ENCODE measurements at places on chromosomes 1 and 21.

- no peak for DNase-seq
These were observed 201.0 kb downstream of the HS2ST1 start for GRCh38 chr1:87115317-87115890.

DNA sequence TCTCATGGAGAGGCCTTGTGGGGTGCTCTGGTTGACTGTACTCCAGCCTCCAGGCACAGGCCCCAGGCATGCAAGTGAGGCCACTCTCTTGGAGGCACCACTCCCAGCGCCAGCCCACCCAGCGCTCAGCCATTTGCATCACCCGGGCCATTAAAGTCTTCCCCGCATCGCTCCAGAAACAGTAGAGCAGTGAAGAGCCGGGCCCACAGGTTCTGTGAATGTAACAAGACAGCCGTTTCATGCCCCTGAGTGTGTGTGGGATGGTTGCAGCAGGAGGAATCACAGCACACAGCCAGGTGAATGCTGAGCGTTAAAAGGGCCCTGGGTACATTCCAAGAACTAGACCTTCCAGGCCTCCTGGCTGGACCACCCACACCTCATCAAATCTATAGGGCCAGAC, 19.0 kb upstream of the CD2 start:
- DNase-seq: no peak

DNA sequence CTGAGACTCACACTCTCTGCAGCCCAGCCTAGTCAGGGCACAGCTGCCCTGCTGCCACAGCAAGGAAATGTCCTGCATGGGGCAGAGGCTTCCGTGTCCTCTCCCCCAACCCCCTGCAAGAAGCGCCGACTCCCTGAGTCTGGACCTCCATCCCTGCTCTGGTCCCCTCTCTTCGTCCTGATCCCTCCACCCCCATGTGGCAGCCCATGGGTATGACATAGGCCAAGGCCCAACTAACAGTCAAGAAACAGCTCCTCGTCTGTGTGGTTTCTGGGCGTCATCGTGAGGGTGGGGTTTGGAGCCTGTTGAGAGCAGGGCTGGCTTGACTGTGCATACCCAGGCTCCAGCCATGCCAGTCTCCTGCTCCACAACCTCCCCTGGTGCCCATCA, 19.5 kb downstream of the FAAH start:
- DNase-seq: no peak

DNA sequence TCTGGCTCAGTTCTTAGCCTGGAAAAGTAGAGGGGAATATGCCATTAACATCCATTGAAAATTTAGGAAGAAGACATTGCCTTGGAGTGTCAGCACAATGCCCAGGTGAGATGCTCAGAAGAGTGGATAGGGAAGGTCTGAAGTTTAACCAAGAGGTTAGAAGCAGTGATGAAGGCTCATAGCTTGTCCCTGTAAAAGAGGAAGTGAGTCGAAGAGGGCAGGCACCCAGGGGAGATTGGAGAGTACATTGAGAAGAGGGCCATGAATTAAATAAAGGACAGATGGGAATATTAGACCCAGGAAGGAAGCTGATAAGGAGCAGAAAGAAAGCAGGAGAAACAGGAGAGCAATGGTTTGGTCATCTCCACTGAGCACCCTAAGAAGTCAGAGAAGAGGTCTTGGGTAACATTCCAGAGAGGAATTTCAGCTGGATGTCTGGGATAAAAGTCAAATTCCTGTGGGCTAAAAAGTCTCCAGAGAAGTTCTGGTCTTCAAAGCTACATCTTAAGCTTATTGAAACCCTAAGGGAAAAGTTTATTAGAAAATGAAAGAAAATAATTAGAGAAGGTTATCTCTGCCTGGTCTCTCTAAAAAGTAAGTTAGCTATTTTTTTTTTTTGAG, 17.3 kb downstream of the C8B start:
- DNase-seq: no peak

- DNase-seq: no peak
These were observed 7.8 kb upstream of the FMO2 start for GRCh38 chr1:171177261-171177660.

DNA sequence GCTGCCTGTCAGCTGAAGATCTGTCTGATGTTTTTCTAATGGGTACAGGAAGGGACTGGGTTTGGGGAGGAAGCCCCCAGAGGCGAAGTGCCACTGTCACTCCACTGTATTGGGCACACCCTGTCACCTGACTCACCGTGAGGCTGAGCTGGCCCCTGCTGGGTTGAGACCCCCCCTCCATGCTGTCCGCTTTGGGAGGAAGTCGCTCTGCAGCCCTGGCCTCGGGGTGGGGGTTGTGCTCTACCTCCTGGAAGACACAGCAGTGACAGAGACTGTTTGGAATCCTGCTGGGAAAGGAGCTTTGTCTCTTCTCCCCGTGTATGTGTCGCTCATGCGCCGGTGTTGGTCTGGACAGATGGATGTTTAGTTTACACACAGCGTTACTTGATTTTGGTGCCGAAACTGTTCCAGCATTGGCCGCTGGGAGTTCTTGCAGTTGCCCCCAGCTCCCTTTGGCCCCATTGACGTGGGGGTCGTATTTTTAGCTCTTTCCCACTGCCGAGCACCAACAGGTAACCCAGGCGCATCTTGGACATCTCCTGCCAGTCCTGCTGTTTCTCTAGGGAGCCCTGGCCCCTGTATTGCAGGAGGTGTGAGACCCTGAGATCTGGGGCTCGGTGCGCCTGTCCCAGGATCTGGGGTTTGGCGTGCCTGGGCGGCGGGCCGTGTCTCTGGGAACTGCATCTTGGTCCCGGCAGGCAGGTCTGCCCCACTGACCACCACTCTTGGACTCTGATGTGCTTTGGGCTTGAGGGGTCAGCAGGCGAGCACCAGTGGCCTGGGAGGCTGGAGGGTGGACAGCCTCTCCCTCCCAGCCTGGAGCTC, 30.3 kb downstream of the SLX9 start:
- peak; percentile 80 for DNase-seq

DNA sequence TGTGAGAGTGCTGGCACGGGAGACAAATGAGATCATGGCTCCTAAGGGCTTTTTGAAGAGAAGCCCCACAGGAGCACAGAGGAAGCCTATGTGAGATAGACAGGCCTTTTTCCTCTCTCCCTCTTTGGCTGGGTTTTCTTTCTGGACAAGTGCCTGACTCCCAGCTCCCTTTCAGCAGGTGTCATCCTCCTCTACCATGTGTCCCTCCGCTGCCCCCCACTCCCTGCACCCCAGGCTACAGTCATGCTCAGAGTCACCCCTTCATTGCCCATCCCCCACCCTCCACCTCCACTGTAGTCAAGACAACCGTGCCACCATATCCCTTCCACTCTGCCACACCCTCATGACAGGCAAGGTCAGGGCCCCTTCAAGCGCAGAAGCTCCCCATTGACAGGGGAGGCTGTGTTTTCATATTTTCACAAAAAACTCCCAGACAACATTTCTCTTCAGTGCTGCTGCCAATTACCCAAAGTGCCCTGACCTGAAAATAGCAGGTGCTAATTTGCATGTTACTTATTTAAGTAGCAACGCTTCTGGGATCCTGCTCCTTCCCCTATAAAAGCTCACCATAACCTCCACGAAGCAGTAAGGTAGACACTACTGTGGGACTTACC, 92.1 kb upstream of the IPO9 start:
- DNase-seq: no peak

- no peak for DNase-seq
These were observed 51.4 kb upstream of the C8B start for GRCh38 chr1:57017200-57017599.

DNA sequence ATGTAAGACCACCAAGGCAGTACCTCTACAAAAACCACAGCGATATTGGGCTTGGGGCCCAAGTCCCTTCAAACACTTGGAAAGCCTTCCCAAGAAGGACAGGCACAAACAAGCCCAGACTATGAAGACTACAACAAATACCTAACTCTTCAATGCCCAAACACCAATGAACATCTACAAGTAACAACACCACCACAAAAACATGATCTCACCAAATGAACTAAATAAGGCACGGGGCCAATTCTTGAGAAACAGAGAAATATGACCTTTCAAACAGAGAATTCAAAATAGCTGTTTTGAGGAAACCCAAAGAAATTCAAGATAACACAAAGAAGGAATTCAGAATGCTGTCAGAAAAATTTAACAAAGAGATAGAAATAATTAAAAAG, 86.8 kb downstream of the COL24A1 start:
- no peak for DNase-seq

- no peak for DNase-seq
These were observed 24.8 kb downstream of the ADGRB2 start for GRCh38 chr1:31739346-31739745.

All from eye (tissue), 1 donor.